CD4-positive, alpha-beta memory T cell (primary cell): ENCODE measurements at places on chromosomes 6 and 20.
A peak's percentile ranks its signal among the peaks of the same experiment; 100 is the strongest.

GRCh38 chr6:81783893-81784292 lies 31.4 kb upstream of the TENT5A start:
- no peak for DNase-seq

DNA sequence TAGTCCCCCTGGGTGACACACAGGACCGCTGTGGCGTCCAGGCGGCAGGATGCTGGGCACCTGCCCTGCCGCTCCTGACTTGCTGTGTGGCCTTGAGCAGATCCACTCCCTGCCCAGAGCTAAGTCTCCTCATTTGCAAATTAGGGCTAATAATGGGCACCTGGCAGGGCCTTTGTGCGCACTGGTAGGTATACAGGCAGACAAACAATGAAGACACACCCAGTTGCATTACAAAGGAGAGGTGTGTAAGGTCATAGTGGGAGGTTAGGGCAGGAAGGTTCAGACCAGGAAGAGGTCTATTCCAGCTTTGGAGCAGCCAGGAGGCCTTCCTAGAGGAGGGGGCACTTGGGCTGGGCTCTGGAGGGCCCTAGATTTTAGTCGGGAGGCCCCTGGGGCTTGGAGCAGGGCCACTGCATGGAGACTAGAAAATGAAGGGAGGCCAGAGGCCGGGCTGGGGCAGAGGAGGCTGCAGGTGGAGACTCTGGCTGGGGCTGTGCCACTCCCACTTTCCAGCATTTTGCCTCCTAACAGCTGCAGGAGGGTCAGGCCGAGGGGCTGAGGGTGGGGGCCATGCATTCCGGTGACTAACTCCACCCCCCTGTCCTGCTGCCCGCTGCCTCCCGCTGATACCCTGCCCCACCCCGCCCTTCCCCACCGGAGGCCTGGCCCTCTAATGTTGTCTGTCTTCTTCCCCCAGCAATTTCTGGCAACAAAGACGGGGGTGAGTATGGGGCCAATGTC lies 28.5 kb downstream of the MYH7B start:
- no peak for DNase-seq

DNA sequence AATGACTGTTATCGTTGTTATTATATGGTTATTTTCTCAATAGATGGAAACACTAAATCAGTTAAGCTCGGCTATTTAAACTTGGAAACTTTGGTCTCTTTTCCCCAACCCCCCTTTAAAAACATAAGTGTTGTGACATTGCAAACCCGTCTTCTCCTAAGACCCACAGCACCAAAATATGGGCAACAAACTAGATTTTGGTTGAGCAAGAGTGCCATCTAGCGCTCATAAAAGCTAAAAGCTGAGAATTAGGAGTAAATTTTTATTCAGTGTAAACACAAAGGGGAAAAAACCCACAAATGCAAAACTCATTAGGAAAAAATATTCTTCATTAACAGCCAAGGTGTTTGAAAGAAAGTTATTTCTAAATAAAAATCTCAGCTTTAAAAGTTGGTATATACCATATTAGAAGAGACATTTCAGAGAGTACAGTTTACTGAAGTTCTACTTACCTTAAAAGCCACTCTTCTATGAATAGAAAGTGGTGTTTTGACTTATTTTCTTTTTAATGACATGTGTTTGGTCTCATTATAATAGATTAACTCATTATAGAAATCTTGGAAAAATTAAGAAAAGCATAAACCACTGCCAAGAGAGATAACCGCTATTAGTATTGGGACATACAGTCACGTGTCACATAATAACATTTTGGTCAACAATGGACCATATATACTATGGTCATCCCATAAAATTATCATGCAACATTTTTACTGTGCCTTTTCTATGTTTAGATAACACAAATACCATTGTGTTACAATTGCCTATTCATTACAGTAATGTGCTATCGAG lies 21.1 kb downstream of the SESN1 start:
- peak; percentile 73 for DNase-seq

DNA sequence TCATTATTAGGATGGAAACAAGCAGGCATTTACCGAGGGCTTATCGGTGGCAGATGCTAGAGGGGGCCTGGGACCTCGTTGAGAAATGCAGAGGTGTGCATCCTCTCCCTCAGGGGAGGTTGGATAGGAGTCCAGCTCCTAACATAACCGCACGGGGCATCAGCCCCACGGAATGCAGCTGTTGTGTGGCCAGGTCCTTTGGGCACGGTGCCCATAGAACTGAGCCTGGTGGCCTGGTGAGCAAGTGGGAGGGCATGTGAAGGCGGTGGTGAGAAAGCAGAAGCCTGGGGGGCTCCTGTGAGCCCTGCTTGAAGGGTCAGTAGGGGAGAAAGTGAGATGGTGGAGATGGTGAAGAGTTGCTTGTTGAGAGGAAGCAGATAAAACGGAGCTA lies 143.7 kb downstream of the CDH26 start:
- no peak for DNase-seq

DNA sequence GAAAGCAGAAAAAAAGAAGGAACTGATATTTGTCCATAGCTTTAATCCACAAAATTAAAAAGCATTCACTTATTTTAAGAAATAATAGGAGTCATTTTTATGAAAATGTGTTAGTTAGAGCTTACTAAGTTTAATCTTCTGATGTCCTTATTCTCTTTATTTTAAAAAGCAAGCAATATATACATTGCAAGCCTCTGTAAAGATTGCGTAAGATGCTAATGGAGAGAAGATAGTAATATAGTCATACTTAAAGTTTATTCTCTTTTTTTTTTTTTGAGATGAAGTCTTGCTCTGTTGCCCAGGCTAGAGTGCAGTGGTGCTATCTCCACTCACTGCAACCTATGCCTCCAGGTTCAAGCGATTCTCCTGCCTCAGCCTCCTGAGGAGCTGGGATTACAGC lies 39.7 kb downstream of the AIG1 start:
- no peak for DNase-seq

DNA sequence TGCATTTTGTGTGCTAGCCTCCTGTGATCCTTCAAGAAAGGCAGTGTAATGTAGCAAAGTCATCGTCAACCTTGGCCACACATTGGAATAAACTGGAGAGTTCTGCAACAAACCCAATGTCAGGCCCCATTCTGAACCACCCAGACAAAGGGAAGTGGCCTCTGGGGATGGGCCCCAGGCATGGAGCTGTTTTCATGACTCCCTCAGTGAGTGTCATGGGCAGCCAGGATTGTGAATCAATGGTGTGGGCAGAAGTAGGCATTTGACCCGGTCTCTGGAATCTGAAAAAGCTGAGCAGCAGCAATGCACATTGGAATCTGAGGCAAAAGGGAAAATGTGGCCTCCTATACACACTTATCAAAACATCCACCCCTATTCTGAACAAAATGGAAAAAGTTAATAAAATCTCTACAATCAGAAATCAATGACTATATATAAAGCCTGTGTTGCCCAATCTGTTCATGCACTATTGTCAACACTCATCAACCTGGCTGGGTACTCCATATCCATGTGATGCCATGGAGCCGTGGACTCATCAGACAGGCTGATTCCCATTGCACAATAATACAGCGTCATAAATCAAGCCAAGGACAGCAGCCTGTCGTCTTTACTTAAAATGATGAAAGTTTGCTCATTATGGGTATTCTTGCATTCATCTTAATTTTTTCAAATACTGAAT lies 134.9 kb upstream of the STMND1 start:
- no peak for DNase-seq

DNA sequence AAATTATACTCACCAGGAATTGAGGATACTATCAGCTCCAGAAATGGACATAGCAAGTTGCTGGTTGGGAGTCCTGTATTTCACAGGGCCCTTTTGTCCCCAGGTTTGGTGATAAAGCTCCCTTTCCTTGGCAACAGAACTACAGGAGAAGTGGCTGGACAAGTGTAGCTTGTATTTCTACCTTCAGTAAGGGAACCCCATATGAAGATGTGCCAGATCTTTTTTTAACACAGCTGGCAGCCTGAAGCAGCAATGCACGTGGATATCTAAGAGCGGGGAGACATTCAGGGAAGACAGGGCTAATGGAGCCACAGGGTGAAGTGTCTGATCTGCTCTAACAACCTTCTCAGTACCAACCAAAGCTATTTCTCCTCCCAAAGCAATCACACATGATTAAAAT lies 373.9 kb upstream of the ID4 start:
- DNase-seq = no peak

- DNase-seq = peak; percentile 75
Measured at GRCh38 chr20:53869466-53870258, 200.7 kb downstream of the BCAS1 start.

DNA sequence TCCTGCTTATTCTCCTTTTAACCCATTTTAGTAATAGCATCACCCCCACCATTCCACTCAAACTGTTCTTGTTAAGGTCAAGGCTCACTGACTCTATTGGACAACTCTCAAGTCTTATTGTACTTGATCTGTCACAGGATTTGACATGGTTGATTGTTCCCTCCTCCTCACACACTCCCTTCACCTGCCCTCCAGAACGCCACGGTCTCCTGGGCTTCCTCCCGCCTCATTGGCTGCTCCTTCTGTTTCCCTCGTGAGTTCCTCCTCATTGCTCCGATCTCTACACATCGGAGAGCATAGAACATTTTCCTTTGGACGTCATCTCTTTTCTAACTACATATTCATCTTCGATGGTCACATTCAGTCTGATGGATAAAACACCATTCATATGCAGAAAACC lies 55.1 kb downstream of the STMND1 start:
- DNase-seq = no peak
